NCI-H1417 treated with DMSO at 0.1 percent for 48 hours (cell line): ENCODE measurements at places on chromosomes 16 and 17.

DNA sequence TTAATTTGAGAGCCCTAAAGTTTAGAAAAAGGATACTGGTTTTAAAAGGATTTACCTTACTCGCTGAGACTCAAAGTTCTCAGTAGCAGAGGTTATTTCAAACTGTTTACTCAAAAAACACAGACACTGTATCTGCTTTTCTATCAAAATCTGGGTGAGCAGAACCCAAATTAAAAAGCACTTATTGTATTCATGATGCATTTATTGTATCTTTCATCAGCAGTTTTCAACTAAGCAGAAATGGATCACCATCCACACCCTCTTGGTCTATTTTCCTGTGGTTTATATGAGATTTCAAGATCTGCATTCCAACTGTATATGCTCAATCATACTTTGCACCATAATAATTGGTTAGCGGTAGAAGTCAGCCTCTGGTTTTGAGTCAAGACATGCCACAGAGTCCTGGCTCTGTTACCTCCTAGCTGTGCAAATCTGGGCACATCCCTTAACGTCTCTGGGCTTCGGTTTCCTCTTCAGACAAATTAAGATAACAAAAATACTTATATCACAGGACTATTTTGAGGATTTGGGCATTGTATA is 109.5 kb downstream of the ASIC2 start:
- DNase-seq: no peak

- DNase-seq: no peak
These were observed 157.1 kb downstream of the RGS9 start for GRCh38 chr17:65294181-65294719.

- DNase-seq: no peak
These were observed 259.4 kb upstream of the TNRC6C start for GRCh38 chr17:77698903-77699623.

GRCh38 chr17:81832608-81833159 is 407 bp downstream of the MCRIP1 start:
- no peak for DNase-seq

DNA sequence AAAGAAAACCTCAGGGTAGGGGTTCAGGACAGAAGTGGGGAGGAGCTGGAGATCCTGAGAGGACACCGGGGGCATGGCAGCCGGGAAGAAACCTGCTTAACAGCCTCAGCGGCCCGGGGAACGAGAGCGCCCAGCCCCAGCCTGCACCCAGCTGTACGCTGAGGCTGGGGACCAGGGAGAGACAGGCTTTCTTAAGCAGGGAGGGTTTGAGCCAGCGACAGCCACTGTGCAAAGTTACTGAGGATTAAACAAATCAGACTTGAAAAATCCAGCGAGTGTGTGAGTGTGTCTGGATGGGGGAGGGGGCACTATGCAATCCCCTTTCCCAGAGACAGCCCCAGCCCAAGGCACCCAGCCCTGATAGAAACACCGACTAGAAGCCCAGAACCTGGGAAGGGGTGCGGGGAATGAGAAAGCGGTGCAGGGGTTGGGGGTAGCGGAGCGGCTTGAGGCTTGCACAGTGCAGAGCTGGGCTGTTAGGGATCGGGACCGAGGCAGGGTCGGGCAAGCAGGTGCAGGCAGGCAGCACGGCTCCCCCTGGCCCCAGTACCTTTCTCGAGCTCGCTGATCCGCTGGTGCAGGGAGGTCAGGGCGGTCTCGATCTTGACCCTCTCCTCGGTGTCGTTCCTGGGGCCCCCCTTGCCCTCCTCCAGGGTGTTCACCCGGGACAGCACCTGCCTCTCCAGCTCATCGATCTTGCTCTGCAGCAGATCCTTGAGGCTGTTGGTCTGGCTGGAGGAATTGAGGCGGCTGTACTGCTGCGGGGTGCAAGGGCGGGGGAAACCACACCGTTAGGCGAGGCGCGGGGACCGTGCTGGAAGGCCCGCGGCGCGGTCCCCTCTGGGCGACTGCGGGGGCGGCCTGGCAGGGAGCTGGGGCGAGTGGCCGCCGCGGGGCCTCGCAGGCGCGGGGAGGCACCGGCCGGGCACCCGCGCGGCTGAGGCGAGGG is 1.2 kb downstream of the NPTX1 start:
- DNase-seq: no peak

- no peak for DNase-seq
These were observed 31.4 kb downstream of the CAPNS2 start for GRCh38 chr16:55597928-55598327.

- DNase-seq: no peak
These were observed 101.2 kb downstream of the KCNJ2 start for GRCh38 chr17:70270554-70270953.

DNA sequence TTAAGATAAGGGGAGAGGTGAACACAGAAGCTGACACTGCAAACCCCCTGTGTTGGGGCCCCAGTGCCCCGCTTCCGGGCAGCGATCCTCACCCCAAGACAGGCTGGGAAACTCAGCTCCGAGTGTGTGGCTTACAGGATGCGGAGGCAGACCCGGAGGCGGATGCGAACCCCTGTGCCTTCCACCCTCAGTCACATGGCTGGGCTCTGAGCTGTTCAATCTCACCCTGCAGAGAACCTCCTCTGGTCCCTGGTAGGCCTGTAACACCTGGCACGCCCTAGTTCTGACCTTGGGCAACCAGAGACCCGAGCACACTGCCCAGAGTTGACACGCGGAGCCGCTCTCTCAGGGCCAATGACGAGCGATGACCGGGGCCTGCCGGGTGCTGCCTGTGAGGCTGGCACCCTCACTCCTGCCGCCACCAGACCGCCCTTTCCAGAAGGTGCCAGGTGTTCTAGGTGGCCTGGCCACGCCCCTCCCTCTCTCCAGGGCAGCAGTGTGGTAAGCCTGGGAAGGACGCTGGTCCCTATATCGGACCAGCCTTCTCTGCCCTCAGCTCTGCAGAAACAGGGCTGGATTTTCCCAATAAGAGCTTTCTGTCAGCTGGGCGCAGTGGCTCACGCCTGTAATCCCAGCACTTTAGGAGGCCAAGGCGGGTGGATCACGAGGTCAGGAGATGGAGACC is 23.3 kb downstream of the MEAK7 start:
- no peak for DNase-seq

GRCh38 chr17:7889166-7889955 is 772 bp downstream of the CHD3 start:
- DNase-seq: no peak
